ENCODE measurements at places on chromosomes 7 and 10.

DNA sequence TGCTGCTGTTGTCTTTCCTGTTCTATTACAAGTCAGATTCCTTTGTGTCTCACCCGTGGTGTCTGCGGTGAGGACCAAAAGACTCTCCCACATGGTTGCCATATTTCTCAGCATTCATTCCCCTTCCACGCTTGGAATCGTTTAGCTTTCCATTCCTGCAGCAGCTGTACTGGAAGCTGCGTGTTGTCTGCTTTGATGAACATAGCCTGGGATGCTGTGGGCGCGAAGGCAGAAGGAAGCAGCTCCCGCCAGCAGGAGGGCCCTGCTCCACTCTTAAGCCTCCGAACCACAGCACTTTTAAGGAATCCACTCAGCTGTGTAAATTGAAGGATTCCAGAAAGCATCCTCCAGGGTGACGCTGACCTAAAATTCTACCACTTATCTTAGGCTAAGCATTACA lies 303.6 kb upstream of the PITRM1 start:
- DNase-seq, result no peak

GRCh38 chr10:96716390-96716789 lies 3.9 kb downstream of the PIK3AP1 start:
- DNase-seq, result no peak

DNA sequence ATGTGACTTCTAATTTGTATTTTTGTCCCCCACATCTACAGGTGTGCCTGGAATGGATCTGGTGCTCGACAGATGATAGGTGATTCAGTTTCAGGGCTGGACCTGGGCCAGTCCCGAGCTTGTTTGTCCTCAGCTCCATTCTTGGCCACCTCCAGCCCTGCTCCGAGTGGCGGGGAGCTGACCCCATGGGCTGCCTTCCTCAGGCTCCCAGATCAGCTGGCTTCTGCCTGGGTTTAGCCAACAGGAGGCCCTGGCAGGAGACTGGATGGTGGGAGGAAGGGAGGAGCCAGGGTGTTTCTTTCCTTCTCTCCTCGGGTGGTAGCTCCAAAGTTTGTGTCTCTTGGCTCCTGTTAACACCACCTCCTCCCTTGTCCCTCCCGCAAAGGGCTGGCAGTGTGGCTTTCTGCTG lies 75.2 kb downstream of the CDH23 start:
- DNase-seq, result no peak

DNA sequence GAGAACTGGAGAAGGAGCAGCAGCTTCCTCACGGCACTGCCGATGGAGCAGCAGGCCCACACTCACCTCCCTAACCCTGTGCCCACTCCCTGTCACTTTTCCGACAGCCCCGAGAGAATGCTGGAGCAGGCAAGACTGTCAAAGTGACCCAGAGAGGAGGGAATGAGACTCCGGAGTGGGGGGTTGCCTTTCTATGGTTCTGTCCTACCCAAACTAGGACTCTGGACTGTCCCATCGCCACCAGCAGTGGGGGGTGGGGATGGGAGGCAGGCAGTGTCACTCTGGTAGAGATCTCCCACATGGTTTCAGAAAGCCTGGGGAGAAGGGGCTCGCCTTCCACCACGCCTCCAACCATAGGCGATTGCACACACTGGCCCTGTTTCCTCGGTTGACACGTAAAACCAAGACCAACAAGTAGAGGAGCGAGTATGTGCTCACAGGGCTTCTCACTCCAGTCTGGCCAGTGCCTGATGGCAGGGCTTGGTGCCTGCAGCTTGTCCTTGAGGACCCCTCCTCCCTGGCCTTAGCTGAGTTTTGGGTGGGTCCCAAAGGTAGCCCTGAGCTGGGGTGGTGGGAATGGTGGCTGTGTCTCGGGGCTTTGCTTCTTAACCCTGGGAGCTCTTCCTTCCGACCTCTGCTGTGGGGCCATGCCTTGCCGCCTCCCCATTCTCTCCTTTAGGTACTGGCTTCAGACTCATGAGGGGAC lies 148.5 kb downstream of the PTPN20 start:
- no peak for DNase-seq

GRCh38 chr10:74750848-74751274 lies 75.5 kb upstream of the KAT6B start:
- no peak for DNase-seq

- no peak for DNase-seq
Measured at GRCh38 chr7:10104292-10104691, 869.4 kb upstream of the PHF14 start.

DNA sequence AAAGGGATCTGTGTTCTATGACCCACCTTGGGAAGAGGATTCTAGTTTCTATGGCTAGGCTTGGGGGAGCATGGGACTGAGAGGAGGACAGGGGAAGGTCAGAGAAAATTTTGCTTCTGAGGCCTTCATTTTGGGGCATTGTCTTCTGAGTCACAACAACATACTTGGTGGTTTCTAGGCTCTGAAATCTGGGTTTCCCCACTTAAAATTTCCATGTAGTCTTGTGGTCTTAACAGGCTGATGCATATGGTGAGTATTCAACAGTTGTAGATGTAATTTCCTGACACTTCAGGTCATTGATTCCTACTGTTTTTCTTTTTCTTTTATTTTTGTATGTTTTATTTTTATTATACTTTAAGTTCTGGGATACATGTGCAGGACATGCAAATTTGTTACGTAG lies 88.5 kb downstream of the ANKRD7 start:
- DNase-seq, result no peak

DNA sequence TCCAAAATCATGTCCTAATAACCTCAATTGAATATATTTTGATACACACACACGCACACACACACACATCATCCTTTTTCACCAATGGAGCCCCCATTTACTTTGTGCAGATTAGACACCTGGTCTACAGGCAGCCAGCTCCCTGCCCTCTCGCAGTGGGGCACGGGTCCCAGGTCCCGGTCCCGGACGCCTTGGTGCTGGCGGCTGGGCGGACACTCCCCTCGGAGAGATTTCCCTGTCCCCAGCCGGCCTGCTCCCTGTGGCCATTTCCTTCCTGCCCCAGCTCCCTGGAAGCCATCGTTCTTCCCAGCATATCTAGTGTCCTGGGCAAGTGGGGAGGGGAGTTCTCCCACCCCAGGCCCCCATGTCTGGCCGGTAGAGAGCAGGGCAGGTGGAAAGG lies 14.6 kb downstream of the DPY19L1 start:
- no peak for DNase-seq

GRCh38 chr7:88111140-88111743 lies 108.6 kb downstream of the SRI start:
- no peak for DNase-seq

- no peak for DNase-seq
Measured at GRCh38 chr7:44148166-44148565, 7.0 kb upstream of the MYL7 start.

DNA sequence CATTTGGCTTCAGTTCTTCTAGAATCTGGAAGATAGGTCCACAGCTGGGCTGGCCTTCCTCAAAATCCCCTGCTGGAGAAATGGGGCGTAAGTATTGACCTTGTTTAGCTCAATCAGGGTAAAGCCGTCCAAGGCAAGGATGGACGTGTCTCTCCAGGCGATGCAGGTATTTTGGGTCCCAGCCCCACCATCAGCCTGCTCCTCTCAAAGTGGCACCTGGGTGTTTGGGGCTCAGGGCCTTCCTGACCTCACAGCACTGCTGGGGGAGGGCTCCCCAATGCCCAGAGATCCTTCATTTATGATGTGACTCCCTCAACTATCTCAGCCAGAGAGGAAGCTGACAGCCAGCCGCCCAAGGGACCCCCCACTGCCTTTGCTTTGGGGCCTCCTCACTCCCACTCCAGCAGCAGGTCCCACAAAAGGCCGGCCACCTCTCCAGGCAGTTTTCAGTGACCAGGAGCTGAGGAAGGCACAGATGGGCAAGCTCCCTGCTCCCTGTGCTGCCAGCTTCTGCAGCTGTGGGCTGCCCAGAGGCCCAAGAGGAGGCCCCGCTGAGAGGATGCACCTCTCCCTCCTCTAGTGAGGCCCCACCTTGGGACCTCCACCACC lies 140.0 kb upstream of the TCERG1L start:
- DNase-seq, result no peak

DNA sequence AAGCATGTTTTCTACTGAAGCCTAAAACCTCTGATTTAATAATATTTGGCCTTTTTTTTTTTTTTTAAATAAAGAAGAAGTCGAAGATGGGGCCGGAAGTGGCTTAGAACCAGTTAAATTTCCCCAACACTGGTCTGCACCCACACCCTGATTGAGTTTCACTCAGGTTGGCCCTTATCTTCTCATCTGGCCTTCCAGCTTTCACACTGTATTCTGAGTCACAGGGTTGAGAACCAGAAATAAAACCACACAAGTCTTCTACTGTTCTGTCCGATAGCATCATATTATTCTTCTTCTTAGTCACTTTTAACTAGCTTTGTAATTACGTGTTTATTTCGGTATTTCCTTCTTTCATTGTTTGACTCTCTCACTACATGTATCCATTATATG lies 9.9 kb downstream of the ZNF365 start:
- peak; percentile 6 for DNase-seq

- DNase-seq, result no peak
Measured at GRCh38 chr7:116582806-116583444, 58.1 kb downstream of the CAV1 start.

- DNase-seq, result no peak
Measured at GRCh38 chr10:101691081-101691480, 3.9 kb downstream of the FBXW4 start.

GRCh38 chr7:74258639-74259038 lies 4.4 kb upstream of the RFC2 start:
- DNase-seq, result no peak

GRCh38 chr10:33233221-33233620 lies 101.2 kb downstream of the NRP1 start:
- DNase-seq, result no peak

DNA sequence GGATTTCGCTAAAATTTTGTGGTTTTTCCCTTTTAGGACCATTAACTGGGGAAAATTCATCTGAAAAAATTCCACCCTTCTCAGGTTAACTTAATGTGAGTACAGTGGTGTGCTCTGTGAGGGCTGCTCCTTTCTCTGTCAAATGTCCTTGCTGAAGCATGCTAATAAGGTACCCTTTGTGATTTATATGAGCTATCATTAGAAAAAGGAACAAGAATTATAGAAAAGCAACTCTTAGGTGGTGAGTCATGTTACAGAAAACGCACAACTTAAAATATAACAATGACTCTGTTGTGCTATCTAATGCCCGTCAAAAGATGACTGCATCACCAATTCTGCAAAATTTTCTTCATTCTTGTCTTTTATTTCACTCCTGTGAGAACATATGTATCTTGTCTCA lies 162.0 kb upstream of the MAGI2 start:
- DNase-seq, result no peak

- DNase-seq, result no peak
Measured at GRCh38 chr10:33332183-33333065, 2.0 kb downstream of the NRP1 start.

GRCh38 chr7:14228341-14228740 lies 238.9 kb upstream of the ETV1 start:
- no peak for DNase-seq

- DNase-seq, result no peak
Measured at GRCh38 chr7:97513326-97513725, 218.6 kb upstream of the TAC1 start.

- DNase-seq, result no peak
Measured at GRCh38 chr7:105581066-105581811, at the start of gene EFCAB10. EFCAB10 (minus strand) TSS chr7:105581493; CDS start chr7:105581463, 30 bp downstream.

- no peak for DNase-seq
Measured at GRCh38 chr10:74983383-74983782, 128.1 kb upstream of the SAMD8 start.

- DNase-seq, result no peak
Measured at GRCh38 chr7:85452674-85453073, 265.8 kb upstream of the SEMA3D start.

DNA sequence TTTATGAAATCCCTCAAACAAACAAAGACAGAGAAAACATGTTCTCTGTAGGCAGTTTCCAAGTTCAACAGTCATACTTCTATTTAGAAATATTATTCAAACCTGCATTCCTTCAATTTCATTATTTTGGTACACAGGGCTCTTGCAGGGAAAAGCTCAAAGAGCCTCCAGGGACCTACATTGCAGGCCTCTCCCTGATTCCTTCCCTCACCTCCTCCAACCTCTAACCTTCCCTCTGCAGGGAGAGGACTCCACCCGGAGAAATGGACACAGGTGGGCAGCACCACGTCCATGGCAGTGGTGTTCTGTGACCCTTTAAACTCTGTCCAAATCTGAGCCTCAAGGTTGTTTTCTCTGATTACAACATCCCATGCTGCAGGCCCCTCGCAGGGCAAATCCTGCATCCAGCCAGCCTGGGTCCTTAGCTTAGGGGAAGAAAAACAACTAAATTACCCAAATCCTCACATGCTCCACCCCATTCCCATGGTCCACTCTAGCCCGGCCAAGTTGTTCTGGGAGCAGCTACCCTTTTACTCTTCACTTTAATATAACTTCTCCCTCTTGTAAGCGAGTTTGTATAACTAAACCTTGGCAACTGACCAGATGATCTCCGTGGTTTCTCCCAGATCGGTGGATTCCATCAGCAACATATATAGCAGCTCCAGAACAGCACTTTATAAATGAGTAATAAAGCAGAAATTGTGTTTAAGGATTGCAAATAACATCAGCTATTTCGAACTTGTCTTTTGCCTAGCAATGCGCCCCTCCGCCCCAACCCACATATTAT lies 129.8 kb downstream of the CUBN start:
- DNase-seq, result no peak

DNA sequence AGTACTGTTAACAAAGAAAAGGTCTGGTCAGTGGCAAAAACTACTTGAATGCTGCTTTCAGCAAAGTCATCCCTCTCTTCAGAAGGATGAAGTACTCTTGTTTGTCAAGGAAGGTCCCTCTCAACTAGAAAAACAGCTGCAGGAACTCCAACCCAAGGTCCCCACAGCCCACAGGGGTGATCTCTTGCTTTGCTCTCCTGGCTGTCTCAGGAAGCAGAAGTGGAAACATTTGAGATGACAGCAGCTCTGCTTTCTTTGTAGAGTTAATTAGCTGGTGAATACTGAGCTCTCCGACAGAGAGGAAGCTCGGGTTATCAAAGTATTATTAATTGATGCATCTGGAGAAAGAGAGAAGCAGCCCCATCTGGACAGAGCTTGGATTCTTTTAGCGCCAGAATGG lies 25.4 kb upstream of the LRGUK start:
- no peak for DNase-seq

DNA sequence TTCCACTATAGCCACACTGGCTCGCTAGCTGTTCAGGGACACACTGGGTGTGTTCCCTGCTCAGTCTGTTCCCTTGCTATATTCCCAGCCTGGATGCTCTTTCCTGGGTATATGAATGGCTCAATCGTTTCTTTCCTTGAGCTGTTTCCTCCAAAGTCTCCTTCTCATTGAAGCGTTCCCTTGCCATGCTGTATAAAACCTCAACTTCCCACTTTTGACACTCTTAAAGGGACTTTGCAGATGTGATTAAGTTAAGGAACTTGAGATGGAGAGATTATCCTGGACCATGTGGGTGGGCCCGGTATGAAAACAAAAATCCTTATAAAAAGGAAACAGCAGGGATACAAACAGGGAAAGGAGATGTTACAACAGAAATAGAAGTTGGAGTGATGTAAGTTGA lies 973.1 kb downstream of the LRMDA start:
- DNase-seq, result no peak

DNA sequence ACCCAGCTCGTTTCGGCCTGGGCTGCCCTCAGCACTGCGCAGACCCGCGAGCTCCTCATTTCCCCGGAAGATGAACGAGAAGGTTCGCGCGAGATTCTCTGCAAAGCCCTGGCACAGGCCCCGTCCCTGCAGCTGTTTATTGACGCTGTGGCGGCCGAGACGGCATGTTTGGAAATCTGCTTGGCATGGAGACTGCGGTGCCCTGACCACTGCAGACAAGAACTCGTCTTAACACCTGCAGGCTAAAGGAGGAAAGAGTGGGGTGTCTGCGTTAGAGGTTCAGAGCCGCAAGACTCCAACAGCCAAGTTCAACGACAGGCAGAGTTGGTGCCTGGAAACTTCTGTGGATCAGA lies 125.6 kb downstream of the DNAJB6 start:
- no peak for DNase-seq

Data from stimulated activated CD4-positive, alpha-beta T cell treated with anti-CD3 and anti-CD28 coated beads, Interleukin-1b, Interleukin-23, amount 100 ng/mL, for 1 hour (primary cell).